Bronchial epithelial cell (primary cell): ENCODE measurements at places on chromosomes 7 and 10. TPM values are rescaled to one million over a fixed set of nuclear protein-coding genes. Genes with fewer than 3 reads are reported as not detected.

Gene NEURL1
- 1.1 and 5.1 TPM in 2 replicates for total RNA-seq

Gene COL17A1
- 594 and 626 TPM in 2 replicates for total RNA-seq

Gene NRG3
- not detected in 2 replicates for total RNA-seq

Gene SSC4D
- 0.79 and 1.3 TPM in 2 replicates for total RNA-seq

Gene MINPP1
- total RNA-seq, result 11.8 and 12.1 TPM in 2 replicates

Gene CASP7
- total RNA-seq, result 10.0 and 12.8 TPM in 2 replicates

Gene ANKRD1
- under 0.01 TPM in 1 of 2 replicates, not detected in the other for total RNA-seq

Gene METTL2B
- 34.2 and 38.3 TPM in 2 replicates for total RNA-seq

Gene COL28A1
- not detected in 2 replicates for total RNA-seq

Gene CAMK1D
- total RNA-seq, result 1.8 and 7.6 TPM in 2 replicates

Gene CDHR1
- 0.53 and 0.90 TPM in 2 replicates for total RNA-seq

Gene TMEM236
- total RNA-seq, result under 0.01 and 0.26 TPM in 2 replicates

Gene PTF1A
- total RNA-seq, result not detected in 2 replicates

Gene CCDC146
- total RNA-seq, result 2.1 and 2.4 TPM in 2 replicates

Gene FAM25A
- total RNA-seq, result 4.7 and 30.6 TPM in 2 replicates

Gene RPP30
- 24.1 and 25.0 TPM in 2 replicates for total RNA-seq

Gene TMEM130
- not detected in 2 replicates for total RNA-seq

Gene BRAT1
- total RNA-seq, result 12.1 and 13.3 TPM in 2 replicates

Gene MRLN
- not detected in 2 replicates for total RNA-seq

Gene GATAD1
- total RNA-seq, result 14.3 and 16.3 TPM in 2 replicates

Gene ZYX
- 9.2 and 10.6 TPM in 2 replicates for total RNA-seq

Gene CLEC2L
- total RNA-seq, result not detected in 2 replicates

Gene GDF2
- total RNA-seq, result not detected in 2 replicates
